Right ventricle myocardium inferior (tissue), 1 donor: ENCODE measurements at places on chromosomes 7 and 10.

GRCh38 chr7:139902436-139903102 is 73.5 kb downstream of the TBXAS1 start:
- no peak for DNase-seq

- DNase-seq, result peak; percentile 37
Measured at GRCh38 chr10:44378626-44379025, 6.3 kb downstream of the CXCL12 start.

DNA sequence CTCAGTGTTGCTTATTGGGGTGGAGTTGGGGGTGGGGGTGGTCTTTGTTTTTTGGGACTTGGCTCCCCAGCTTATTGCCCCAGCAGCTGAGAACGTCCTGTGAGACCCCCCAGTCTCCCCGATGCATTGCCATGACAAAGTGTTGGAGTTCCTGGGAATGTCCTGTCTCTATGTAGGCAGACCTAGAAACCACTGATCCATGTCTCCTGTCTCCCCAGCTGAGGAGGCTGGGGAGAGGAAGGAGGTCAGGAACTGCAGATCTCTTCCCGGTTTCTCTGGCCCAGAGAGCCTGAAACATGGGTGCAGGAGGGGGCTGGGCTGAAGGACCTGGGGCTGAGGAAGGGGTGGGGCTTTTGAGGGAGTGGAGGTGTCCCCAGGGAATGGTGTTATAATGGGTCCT is 80.2 kb upstream of the GTF2IRD1 start:
- DNase-seq, result no peak

DNA sequence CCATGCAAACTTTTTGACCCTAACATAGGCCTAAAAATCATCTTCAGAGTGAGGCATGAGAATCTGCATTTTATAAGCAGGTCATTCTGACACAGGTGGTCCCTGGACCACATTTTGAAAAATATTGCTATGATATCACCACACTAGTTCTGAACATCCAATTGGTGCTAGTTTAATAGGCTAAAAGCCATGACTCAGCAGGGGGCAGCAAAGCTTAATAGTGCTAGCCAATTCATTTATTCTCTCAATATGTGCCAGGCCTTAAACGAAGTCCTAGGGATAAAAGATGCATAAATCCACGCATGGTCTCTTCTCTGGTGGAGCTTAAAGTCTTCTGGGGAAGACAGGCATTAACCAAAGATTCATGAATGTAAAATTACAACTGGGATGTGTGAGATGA is 10.2 kb upstream of the SLC25A28 start:
- DNase-seq, result no peak
